NCI-H2029 (cell line): ENCODE measurements at places on chromosomes 6 and 20.

DNA sequence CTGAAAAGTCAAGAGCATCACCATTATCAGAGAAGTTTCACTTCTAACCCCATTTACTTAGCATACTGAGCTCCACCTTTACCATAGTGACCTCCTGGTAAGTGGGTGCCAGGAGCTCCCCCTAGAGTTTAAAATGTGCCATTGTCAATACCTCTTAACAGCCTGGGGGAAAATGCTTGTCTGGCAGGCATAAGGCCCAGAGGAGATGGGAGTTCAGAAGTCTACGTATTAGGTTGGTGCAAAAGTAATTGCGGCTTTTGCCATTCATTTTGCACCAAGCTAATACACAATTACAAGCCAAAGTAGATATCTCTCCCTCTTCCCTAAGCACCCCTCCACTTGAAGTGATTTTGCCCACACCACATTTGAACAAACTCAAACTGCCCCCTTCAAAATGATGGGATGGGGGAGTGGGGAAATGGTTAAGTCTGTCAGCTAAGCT is 919.0 kb downstream of the KIF16B start:
- DNase-seq: peak; percentile 19

- DNase-seq: no peak
Observed at GRCh38 chr20:48732081-48732829, 95.5 kb downstream of the PREX1 start.

- no peak for DNase-seq
Observed at GRCh38 chr6:160015778-160016684, 47.1 kb downstream of the IGF2R start.

GRCh38 chr6:139577124-139577762 is 202.8 kb upstream of the CITED2 start:
- no peak for DNase-seq

GRCh38 chr6:55826941-55827340 is 48.4 kb downstream of the BMP5 start:
- DNase-seq: no peak

DNA sequence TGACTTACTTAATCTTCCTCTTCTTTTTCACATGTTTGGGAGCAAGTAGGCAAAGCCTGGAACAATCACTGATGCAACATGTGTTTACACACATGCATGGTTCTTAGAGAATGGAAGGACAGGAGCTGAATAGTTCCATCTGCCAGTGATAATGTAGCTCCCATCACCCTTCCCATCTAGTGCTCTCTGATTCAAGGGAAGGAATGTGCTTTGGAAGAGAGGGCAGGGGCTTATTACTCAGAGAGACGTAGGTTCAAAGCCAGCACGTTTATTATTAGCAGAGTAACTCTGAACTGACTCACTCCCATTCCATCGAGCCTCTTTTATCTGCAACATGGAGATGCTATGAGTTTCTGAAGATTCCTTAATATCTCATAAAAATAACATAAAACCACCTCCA is 211.9 kb downstream of the GMPR start:
- no peak for DNase-seq

DNA sequence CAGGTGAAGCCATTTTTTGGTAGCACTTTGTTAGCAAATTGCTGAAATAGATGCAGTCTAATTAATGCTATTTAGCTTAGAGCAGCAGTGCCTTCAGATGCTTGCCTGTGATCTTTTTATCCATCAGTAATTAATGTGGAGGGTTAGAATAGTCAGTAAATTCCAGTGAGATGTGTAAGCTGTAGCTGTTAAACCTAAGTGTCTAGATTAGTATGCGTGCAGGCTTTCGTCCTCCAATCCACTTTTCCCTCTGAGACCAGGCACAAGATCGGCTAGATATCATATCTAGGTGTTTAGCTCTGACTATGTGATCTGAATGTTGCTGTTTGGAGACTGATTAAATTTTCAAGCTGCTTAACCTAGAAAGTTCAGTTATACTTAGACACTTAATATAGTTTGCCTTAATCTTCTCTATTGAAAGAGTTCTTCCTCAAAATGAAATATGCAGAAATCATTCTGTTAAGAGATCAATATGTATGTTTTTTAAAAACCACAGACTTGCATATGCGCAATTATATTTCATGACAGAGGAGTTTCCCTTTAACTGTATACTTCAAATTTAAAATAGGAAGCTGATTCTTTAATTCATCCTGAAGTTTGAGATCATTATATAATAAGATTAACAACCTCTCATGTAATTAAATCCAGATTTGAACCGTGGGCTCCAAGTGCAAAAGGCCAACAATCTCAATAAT is 41.2 kb downstream of the XRN2 start:
- no peak for DNase-seq

- no peak for DNase-seq
Observed at GRCh38 chr6:11384531-11385309, 152.3 kb upstream of the NEDD9 start.

- no peak for DNase-seq
Observed at GRCh38 chr6:79536585-79536953, 661 bp downstream of the LCA5 start.

DNA sequence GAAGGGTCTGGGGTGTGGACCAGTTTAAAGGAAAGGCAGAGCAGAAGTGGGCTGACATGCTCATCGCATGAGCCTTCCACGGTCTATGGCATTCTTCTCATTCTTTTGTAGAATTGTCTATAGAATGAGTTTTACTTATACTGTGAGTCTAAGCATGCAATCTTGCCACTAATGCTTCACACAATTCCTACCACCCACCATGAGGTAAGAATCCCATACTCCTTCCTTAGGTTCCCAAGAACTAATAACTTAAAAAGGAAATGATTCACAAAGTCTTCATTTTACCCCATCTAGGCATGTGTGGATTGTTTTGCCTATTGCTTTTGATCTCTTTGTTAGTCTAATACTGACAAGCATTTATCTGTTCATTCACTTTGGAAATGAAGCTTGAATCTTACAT is 195.2 kb downstream of the LY86 start:
- DNase-seq: no peak

GRCh38 chr20:44457016-44457415 is 18.7 kb upstream of the TTPAL start:
- no peak for DNase-seq

DNA sequence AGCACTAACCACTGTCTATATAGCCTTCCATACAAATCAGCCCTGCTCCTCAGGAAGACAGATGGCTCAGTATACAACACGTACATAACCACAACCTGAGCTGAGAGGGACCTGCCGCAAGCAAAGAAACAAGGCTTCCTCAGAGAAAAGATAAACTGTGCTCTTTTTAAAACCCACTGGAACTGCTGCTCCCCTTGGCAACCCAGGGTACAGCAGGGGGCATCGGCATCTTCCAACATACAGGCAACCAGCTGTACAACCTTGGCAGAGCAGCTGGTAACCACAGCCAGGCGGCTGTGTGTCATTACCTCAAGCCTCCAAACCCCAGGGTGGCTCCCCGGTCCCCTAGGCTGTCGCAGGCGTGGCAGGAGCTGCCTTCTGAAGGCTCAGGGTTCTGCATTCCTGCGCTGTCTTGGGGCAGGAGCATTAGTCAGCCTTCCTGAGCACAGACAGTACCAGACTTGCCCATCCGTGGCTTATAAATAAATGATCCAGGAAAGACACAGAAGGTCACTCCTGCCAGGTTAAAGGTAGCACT is 249.5 kb downstream of the ADGRG6 start:
- DNase-seq: no peak

DNA sequence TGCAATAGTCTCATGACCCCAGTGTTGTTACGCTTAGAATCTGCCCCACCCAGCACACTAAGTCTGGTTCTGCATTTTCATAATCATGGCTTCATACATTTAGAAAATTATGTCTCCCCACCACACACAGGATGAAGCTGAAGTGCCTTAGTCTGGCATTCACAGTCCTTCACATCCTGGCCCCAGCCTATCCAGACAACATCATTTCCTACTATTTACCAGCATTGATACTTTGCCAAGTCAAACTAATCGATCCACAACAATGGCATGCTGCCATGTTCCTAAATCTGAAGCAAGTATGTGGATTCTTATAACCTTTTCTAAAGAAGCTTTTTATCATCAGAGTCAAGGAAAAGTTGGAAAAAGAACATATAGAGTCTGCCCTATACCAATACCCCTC is 132.4 kb upstream of the FBXL4 start:
- peak; percentile 34 for DNase-seq

GRCh38 chr20:20248620-20249200 is 119.2 kb upstream of the INSM1 start:
- no peak for DNase-seq

DNA sequence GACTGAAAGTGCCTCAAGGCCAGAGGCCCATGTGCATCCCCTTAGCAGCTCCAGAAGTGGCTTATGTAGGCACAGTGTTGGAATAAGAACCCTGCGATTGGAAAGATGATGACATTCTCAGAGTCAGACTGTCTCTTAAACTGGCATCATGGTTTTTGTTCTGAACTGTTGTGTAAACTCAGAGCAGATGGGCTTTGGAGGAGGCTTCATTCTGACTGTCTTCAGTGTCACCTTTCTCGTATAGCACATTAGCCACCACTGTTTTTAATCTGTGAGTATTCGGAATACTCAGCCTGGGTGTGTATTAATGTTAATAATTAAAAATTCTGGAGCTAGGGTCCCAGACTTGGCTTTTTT is 140.9 kb downstream of the JARID2 start:
- peak; percentile 7 for DNase-seq

GRCh38 chr6:145904391-145904790 is 59.8 kb downstream of the SHPRH start:
- DNase-seq: no peak

DNA sequence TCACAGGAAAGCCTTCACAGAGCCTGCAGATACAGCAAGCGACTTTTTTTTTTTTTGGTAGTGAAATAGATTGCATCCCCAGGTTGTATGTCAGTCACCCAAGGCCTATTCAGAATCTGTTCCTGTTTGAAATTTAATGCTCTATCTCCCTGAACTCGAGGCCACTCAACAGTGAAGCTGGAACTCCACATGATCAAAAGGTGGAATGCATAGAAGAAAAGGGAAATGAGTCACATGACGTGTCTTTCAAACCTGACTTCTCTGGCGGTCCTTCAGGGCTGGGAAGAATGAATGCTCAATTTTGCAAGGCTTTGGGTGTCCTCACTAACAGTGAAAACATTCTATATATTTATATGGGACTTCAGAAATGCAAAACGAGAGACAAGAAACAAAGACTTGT is 88.4 kb upstream of the B3GAT2 start:
- DNase-seq: no peak
